Pons (tissue), 1 donor: ENCODE measurements at places on chromosomes 1 and 21.

GRCh38 chr1:78038071-78038470, 7.7 kb upstream of the GIPC2 start:
- DNase-seq = no peak

DNA sequence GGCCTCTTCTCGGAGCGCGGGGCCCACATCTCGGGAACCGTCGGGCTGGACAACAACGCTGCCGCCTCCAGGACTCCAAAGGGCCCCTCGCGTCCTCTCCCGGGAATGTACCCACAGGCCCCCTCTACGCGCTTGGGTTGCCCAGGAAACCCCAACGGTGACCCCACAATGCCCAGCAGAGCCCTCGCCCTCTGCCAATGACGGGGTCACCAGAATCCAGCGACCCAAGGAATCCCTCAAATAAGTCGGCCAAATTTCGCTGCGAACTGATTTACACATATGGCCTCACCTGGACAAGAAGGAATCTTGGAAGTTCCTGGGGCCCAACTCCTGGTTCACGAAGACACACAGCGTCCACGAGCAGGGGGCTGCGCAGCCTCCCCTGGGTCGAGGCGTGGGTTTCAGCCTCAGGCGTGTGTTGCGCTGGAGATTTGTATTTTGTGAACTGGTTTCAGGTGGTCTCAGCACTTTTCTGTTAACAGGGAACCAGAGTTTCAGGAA, 78.1 kb downstream of the DESI2 start:
- no peak for DNase-seq

GRCh38 chr1:182003953-182004586, 57.4 kb downstream of the ZNF648 start:
- DNase-seq = no peak

GRCh38 chr1:241590719-241591118, 49.5 kb downstream of the CHML start:
- no peak for DNase-seq

DNA sequence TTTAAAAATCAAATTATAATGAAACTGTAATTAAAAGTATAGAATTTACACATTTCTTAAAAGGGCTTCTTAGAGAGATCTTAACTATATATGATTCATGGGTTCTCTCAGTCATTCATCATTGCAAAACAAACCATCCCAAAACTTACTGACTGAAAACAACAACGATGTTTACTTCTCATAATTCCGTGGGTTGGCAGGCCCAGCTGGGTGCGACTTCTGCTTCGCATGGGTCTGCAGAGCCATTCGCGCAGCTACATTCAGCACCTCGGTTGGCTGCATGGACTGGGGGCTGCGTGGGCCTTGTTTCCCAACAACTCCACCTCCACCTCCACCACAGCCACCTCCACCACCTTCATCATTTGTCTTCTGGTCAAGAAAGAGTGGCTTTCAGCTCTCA, 4.0 kb downstream of the SLAMF8 start:
- no peak for DNase-seq

DNA sequence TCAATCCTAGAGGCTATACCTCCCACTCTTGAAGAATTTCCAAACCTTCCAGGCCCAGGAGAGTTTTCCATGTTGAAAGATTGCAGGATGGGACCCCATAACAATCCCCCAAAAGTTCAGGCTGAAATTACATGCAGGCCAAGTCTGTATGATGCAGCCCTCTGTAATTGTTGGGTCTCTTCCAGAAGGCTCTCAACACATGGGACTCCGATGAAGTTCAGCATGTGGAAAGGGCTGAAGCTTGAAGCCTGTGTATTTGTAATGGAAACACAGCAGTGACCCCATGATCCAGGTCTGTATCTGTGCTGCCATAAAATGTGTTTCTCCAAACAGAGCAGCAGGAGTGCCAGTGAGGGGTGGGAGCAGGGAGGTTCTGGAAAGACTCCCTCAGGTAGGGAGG, 202.5 kb upstream of the LYPLAL1 start:
- DNase-seq = no peak

GRCh38 chr1:48876330-48876785, 99.7 kb upstream of the BEND5 start:
- no peak for DNase-seq

DNA sequence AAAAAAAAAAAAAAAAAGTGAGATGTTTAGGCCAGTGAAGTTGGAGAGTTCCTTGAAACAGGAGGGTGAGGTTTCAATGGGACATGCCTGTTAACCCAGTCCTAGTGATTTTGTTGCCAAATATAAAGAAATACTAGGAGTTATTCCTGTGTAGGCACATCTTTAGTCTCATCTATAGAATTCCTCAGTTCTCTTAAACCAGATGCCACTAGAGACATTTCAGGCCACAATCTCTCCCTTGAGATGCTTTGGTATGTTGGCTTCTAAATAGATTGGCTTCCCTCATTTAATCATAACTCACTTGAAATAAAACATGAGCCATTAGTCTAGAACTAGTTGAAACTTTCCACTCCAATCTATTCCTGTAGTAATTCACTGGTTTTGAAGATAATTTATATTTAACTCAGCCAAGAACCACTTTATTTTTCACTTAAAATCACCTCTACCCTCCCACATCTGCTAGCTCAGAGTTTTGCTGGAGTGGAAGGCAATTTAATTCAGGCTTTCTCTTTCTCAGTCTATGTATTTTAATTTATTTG, 29.8 kb downstream of the GPR137B start:
- no peak for DNase-seq

DNA sequence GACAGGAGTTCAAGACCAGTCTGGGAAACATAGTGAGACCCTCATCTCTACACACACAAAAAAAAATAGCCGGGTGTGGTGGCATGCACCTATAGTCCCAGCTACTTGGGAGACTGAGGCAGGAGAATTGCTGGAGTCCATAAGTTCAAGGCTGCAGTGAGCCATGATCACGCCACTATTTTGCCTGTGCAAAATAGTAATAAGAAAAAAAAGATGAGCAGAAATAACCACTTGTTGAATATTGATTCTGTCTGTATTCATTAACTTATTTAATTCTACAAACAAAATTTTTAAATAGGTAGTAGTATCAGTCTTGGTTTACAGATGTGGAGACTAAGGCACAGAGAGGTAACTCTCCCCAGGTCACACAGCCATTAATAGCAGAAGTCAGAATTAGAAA, 16.9 kb downstream of the LRRC40 start:
- DNase-seq = no peak

DNA sequence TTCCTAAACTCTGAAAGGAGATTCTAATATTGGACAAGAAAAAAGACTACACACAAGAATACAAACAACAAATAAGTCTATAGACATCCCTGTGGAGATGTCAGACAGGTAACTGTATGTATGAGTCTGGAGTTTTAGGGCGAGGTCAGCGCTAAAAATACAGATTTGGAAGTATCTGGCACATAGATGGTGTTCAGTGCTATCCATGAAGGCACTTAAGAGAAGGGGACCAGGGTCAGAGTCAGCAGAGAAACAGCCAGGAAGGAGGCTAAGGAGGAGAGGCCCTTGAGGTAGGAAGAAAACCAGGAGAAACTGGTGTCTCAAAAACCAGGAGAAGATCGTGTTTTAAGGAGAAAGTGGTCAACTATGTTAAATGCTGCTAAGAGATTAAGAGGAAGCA, 18.1 kb downstream of the ZMPSTE24 start:
- DNase-seq = no peak

DNA sequence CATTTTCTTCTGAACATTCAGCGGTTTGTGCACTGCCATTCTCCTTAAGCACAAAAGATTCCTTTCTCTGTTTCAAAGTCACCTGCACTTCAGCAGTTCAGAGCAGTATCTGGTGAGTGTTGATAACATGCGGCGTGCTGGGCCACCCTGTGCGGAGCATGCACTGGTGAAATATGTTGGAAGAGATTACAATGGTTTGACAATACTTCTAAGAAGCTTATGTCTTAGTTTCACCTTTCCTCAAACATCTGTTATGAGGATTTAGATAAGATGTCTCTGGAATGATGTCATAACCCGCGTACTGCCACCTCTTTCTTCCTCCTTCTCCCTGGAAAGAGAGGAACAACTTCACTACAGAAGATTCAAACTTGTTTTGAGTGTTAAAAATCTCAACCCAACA, 650.3 kb downstream of the AJAP1 start:
- DNase-seq = no peak

DNA sequence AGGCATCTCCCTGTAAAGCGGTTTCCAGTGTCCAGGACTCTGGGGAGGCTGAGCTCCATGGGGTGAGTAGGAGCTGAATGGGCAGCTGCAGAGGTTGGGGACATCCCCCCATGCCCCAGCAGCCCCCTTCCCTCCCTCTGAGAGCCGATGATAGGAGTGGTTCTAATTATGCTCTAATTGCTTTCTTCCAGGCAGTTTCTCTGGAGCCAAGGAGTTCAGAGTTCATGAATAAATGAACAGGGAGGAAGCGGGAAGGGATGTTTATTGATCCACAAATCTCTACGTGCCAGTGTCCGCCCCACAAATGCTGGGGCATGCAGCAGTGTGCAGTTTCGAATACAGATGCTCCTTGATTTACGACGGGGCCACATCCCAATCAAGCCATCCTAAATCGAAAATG, 15.6 kb downstream of the NKAIN1 start:
- no peak for DNase-seq

- no peak for DNase-seq
Observed at GRCh38 chr21:44345495-44345894, 6.3 kb upstream of the CFAP410 start.

GRCh38 chr1:198829944-198830343, 191.1 kb downstream of the PTPRC start:
- DNase-seq = peak; percentile 17

DNA sequence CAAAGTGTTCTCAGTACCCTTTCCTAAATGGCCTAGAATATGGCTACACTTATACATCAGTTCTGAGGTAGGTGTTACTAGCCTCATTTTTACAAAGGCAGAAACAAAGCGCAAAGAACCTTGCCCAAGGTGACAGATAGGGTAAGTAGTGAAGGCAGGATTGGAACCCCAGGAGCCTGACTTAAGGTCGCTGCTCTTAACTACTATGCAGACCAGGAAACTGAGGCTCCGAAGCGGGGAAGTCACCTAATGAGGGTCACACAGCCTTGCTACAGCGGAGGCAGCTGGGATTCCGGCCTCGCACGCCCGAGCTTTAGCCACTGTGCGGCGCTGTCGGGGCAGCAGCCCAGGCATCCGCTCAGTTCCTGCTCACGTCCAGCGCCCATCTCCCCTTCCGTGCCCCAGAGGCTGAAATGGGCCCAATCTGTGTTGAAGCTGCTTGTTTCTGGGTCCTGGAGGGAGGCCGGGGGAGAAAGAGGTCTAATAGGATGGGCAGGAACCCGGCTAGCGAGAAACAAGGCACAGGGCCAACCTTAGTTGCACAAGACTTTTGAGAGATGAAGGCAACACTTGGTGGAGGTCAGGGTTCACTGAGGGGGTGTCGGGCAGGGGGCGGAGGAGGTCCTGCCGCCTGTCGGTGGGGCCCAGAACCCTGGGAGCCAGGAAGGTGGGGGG, 1.4 kb upstream of the FOXD2 start:
- DNase-seq = peak; percentile 43

- DNase-seq = no peak
Observed at GRCh38 chr1:44531785-44532566, 126.9 kb downstream of the RNF220 start.

DNA sequence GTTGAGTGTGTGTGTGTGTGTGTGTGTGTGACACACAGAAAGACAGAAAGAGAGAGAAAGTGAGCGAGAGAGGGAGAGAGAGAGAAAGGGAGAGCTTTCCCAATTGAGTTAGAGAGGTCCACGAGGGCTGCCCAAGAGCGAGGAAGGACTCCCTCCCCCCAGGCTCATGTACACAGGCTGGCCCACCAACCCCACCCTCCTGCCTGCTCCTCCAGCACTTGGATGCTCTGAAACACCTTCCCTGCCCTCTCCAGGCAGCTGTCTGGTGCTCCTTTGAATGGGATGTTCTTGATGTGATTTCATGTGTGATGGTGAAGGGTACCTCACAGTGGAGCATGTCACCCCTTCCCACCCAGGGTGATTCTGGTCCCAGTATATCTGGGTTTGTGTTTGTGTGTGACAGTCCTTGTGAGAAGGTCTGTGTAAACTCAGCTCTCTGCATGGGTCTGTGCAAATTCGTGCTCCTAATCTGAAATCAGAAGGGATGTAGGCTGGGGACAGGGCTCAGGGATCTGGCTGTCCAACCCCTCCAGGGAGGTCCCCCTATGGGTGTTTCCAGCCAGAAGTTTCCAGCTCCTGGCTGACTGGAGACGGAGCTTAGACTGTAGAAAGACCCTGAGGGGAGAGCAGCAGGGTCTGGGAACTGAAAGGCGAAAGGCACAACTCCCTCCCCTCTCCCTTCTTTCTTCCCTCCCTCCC, 6.8 kb upstream of the PEAR1 start:
- DNase-seq = no peak

DNA sequence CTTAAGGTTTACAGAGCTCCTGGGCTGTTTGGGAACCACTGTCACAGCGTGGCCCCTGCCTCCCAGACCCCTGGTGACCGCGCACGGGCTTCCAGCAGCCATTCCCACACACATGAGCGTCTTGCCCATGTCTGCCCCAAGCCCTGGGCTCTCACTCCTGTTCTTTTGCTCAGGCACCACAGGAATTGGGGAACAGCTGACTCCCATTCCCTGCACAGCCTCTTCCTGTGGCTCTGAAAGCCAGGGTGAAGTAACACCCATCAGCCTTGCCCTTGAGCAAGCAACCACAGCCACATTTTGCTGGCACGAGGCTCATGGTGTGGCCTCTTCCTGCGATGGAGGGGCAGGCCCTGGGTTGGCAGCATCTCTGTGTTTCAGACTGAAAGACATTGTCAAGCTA, 14.3 kb upstream of the GPR157 start:
- DNase-seq = no peak

- DNase-seq = peak; percentile 29
Observed at GRCh38 chr1:168717906-168718891, 10.8 kb downstream of the DPT start.

GRCh38 chr1:161390559-161390858, 22.8 kb upstream of the CFAP126 start:
- no peak for DNase-seq

GRCh38 chr1:232291261-232291660, 338.7 kb downstream of the SIPA1L2 start:
- DNase-seq = no peak

GRCh38 chr1:70066711-70067110, 138.7 kb downstream of the LRRC40 start:
- no peak for DNase-seq

DNA sequence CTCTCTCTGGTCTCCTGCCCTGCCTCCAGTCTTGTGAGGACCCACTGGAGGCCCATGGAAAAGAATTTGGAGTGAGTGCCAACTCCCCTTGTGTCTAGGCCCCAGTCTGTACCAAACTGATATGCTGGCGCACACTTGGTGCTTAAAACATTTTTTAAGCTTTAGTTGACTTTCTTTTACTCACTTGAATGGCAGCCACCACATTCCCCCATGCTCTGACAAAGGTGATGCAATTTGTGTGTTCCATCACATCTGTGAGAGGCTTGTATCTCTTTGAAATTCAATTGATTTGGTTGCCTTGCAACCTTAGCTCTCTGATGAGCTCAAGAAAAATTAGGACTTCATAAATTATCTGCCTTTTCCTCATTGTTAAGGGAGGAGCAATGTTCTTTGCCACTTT, 30.5 kb upstream of the WDTC1 start:
- no peak for DNase-seq
